GM12864 (cell line): ENCODE measurements at places on chromosomes 3 and 15.

DNA sequence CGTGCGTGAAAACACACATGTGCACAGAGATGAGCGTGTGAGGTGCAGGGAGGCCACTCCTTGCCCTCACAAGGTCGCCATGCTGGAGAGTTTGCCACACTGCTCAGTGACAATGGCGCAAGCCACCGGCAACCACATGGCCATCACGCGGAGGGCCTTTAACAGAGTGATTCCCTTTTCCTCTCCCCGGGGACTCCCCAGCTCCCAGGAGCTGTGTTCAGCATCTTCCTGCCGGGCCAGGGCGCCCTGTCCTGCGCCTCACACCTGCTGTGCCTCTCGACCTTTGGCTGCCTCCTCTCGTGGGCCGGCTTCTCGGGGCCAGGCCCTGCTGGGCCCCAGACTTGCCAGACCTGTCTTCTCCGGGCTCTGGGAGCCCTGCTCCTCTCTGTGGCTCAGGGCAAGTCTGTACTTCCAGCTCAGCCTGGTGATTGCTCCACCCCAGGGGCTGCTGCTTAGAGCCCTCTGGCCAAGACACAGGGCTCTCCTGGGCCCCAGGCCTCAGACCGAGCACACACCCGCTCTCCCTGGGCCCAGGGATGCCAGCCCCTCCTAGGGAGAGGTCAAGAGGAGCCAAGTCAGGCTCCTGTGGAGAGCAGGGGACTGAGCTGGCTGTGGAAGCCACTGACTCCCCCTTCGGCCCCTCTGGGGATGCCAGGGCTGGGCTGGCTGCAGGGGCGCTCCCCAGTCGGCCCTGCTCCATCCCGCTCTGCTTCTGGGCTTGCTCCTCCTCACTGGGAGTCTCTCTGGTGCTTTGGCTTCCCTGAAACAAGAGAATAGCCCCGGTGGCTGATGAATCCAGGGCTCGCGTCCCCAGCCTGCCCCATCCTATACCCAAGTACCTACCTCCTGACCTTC lies 5.6 kb downstream of the CCDC9B start:
- no peak for DNase-seq

DNA sequence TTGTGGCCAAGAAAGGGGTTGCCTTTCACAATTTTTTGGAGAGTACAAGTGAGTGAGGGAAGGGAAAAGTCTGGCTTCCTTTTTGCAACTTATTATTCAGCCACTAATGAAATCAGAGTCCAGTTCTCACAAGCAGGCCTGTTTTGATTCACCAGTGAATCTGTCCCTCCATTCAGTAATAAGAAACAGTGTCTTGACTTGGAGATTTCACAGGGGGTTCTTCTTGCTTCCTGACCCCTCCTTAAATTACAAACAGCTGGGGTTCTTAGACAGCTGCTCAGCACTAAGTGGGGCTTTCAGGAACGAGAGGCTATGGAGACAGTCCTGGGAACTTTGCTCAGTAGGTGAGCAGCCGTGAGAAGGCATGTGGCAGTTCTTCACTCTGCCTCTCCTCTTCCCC lies 24.5 kb downstream of the SEMA3G start:
- no peak for DNase-seq

GRCh38 chr15:94398001-94398400 lies 166.6 kb downstream of the MCTP2 start:
- no peak for DNase-seq

GRCh38 chr3:14141602-14142341 lies 16.9 kb downstream of the TMEM43 start:
- no peak for DNase-seq

GRCh38 chr15:89780601-89781000 lies 4.5 kb downstream of the MESP2 start:
- DNase-seq = no peak
